ENCODE measurements at places on chromosomes 3 and 15. TPM values are rescaled to one million over a fixed set of nuclear protein-coding genes. Genes with fewer than 3 reads are reported as not detected.

GRCh38 chr3:88879905-88880304 is 227.5 kb upstream of the EPHA3 start:
- DNase-seq = no peak

DNA sequence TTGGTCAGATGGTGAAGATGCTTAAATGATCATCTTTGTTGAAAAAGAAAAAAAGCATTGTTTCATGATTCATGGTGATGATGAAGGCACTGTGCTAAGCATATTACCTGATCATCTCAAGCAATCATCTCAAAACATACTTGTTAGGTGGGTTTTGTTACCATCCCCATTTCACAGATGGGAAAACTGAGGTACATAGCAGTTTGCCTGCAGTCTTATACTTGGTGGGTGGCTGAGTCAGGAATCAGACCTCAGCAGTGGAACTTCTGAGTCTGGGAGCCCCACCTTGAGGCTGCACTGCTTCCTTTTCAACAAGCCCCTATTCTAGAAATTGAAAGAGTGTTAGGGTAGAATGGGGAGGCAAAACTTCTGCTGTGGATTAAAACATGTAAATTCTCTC is 341.1 kb downstream of the THSD4 start:
- DNase-seq = no peak

DNA sequence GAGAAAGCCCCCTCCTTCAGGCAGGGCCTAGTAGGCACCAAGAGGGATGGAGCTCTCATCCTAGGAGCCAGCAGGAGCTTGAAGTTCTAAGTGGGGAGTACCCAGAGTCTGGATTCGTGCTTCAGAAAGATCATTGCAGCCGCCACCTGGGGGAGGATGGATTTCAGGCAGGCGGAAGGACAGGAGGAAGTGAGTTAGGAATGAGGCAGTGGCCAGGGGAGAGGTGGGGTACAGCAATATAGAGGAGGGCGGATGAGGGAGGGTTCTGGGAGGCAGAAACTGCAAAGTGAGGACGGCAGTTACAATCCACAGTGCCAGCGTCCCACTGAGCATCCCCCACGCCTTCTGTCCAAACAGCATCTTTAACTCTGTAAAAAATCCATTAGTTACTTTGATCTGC is 65.2 kb upstream of the LINGO1 start:
- no peak for DNase-seq

DNA sequence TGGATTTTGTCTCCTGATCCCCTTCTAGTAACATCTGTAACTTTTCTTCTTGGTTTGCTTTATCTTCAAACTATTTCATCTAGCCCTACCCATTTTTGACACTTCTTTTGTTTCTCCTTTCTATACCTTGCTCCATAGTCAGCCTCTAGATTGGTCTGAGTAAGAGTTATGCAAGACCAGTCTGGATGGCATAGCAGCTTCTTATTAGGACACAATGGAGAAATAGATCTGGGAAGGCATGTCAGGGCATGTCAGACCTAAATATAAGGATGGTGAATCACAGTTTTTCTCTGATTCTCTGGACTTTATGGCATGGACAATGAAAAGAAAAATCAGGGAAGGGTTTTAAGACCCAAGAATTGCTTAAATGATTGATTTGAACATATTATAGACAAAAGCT is 452.5 kb downstream of the RAP2B start:
- no peak for DNase-seq

- DNase-seq = no peak
Observed at GRCh38 chr3:47313341-47314055, 30.8 kb downstream of the KLHL18 start.

The CX3CR1 gene
- total RNA-seq = under 0.01 TPM

The CYP1A2 gene
- total RNA-seq = not detected

The SLC28A2 gene
- total RNA-seq = not detected

The GABRA5 gene
- not detected for total RNA-seq

All from RPMI7951 (cell line).